ENCODE measurements at places on chromosomes 3 and 15. TPM values are rescaled to one million over a fixed set of nuclear protein-coding genes. Genes with fewer than 3 reads are reported as not detected.

Gene CD200
- 0.75 TPM for polyA plus RNA-seq

Gene SPATA12
- polyA plus RNA-seq, result not detected

Gene HEG1
- 6.4 TPM for polyA plus RNA-seq

Gene C3orf33
- polyA plus RNA-seq, result 2.6 TPM

Gene RARRES1
- 0.69 TPM for polyA plus RNA-seq

Gene GCNT3
- not detected for polyA plus RNA-seq

Gene IL17RE
- polyA plus RNA-seq, result 0.86 TPM

Gene RARB
- polyA plus RNA-seq, result 1.1 TPM

Gene HHATL
- 37.0 TPM for polyA plus RNA-seq

Gene NTRK3
- 0.57 TPM for polyA plus RNA-seq

Gene ISG20
- polyA plus RNA-seq, result 1.1 TPM

Gene NEK4
- 22.2 TPM for polyA plus RNA-seq

Gene RBP2
- not detected for polyA plus RNA-seq

Gene LCMT2
- 2.7 TPM for polyA plus RNA-seq

Gene TNFAIP8L3
- polyA plus RNA-seq, result 0.77 TPM

Gene COL7A1
- 3.5 TPM for polyA plus RNA-seq
